ENCODE measurements at places on chromosomes 13 and 19.

DNA sequence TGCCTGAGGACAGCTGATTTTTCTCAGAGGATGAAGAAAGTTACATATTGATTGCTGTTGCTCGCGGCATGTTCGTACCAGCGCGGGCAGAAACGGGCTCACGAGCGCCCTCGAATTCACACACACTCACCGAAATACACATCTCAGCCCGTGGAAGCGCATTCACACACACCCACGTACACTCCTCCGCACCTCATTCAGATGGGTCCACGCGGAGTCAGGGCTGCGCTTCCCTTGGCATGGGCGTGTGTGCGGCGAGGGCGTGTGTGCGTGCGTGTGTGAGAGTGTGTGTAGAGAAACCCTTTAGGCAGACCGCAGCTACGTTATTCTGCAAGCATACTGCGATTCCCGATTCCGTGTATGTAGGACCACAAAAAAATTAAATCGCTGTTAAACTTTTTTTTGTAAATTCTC is 2.1 kb upstream of the PCDH17 start:
- no peak for DNase-seq

- no peak for DNase-seq
Measured at GRCh38 chr19:18099623-18099995, 2.0 kb downstream of the MAST3 start.

DNA sequence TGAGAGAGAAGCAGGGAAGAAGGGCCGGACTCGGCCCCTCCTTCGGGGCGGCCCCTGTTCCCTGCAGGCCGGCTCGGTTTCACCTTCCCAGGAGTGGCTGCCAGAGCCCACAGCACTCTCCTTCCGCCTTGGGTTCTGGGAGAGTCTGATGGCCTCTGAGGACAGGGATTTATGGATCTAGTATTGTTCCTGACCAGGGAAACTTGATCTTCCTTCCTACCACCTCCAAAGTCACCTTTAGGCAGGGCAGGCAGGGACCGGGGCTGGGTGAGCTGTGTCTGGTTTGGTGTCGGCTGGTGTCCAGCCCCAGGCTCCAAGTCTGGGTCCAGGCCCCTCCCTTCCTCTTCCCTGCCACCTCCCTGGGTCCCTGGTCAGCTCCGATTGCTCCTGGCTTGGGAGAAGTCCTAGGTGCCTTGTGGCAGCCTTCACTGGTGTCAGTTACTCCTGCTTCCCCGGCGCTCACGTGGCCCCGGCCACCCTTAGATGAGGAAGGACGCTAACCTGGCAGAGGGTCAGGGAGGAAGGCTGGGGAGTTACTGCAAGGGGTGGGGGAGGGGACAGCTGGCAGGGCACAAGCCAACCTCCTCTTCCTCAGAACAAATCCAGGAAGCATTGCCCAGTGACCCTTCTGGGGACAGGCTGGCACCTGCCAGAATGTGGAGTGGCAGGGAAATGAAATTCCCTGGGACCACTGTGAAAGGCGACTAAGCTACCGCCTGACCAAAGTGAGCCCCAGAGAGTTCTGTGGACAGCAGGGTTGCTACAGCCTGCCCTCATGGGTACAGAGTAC is 18.8 kb downstream of the RFX1 start:
- DNase-seq, result no peak

DNA sequence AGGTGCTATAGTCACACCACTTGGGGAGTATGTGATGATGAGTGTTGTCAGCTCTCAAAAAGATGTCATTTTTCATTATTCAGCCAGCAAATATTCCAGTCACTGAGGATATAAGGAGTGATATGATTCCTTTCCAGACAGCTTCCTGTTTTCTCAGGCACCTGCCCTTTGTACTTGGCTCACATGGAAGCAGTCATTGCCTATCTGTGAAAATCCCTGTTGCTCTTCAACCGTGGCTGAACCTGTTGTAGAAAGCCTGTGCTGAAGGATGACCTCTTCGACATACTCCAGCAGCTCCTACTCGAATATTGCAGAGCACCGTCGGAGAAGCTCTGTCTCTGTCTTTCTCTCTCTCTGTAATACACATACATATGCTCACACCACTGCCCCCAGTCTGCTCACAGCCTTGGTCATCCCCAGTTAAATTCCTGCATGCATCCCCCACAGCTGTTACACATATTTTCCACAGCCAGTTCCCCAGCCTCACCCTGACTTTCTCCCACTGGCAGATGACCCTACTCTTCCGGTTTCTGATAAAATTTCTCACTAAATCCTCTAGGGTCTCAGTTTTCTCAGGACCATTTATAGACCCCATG is 204.2 kb upstream of the ARGLU1 start:
- no peak for DNase-seq

- no peak for DNase-seq
Measured at GRCh38 chr13:88761145-88761544, 1090.0 kb downstream of the SLITRK5 start.

- DNase-seq, result no peak
Measured at GRCh38 chr13:97542102-97542685, 108.2 kb downstream of the RAP2A start.

DNA sequence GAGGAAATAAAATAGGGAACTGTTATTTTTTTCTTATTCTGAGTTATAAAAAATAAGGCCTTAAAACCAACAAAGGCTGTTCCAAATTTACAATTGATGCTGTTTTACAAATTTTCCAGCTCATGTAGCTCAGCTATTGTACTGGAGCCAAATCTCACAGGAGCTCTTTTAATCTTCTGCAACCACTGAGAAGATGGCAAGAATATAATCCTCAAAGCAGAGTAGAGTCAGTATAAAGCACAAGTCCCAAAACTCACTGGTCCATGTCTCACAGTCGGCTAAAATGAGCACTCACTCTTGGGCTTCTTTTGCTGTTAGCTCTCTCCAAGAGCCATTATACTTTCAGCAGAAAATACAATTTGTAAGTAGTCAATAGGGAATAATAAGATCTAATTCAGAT is 1074.4 kb upstream of the PRR20A start:
- DNase-seq, result no peak

GRCh38 chr13:95620030-95620824 is 24.3 kb downstream of the DZIP1 start:
- DNase-seq, result no peak

DNA sequence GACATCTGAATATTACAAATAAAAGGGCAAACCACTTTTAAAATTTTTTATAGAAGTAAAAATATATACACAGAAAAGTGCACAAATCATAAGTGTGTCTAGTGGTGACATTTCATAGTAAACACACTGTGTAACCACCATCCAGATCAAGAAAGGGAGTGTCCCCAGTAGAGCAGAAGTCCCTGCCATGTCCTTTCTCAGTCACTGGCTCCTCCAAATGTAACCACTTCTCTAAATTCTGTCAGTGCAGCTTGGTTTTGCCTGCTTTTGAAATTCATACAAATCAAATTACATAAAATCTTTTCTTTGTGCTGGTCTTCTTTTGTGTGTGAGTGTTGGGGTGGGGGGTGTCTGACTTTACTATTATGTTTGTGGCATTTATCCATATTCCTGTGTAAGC is 116.5 kb downstream of the RBM26 start:
- no peak for DNase-seq

DNA sequence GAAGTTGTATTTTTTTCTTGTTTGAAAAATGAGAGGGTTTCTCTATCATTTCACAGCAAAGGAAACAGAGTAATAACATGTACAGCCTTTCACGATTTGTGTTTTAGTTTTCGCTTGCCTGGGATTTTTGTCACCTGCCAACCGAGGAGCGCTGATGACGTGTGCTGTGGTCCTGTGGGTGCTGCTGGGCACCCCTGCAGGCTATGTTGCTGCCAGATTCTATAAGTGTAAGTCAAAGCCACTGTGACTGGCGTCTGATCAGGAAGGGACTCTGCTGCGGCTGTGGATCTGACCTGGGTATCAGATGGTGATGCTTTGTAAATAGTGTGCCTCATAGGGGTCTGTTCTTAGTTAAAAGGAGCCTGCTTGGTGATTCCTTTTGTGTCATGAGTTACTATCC is 45.6 kb downstream of the TM9SF2 start:
- DNase-seq, result no peak
